AG04449 (cell line): ENCODE measurements at places on chromosomes 3 and 15.

DNA sequence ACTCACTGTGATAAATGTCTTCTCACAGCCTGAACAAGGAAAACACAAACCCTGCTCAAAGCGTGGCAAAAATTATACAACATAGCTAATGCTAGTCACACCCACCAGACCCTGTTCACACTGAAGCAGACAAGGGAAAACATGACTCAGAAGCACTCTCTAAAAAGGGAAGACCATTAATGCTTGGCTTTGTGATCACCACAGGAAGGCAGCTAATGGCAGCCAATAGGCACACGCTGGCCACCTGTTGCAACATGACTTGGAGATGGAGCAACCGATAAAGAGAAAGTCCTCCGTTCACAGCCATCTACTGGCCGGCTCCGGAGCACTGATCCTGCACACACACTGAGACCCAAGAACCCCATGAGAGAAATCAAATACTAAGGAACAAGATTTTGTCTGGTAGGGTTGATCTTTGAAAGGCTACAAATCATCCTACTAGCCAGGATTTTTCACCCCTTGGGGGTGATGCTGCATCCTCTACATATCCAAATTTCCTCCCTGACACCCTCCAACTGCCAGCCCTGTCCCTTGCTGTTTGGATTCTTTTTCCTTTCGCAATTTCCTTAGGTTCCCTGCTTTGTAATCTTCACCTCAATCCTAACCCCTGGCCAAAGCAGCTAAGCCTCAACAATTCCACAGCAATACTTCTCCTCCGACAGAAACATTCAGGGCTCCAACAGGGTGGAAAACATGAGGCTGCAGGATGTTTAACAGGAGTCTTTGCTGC is 3.2 kb downstream of the ZXDC start:
- DNase-seq: peak; percentile 42

- DNase-seq: no peak
Observed at GRCh38 chr3:51394541-51394940, 3.5 kb downstream of the RBM15B start.

- no peak for DNase-seq
Observed at GRCh38 chr15:47991357-47991756, 129.4 kb upstream of the SLC24A5 start.

- no peak for DNase-seq
Observed at GRCh38 chr3:14244521-14245247, 66.1 kb downstream of the LSM3 start.

DNA sequence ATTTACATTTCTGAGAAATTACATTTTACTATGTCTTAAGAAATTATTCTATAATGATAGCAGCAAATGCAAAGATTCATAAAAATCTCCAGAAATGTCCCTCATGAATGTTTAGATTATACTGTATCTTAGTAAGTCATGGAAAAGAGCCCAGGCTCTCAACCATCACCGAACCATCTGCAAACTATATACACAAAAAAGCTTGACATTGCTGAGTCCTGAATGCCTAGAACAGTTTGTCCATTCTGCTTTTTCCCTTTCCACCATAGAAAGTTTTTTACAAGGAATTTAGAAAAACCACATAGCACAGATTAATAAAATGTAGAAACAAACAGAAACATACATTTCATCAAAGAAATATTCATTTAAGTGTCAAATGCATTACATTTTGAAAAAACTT is 83.6 kb downstream of the MYO9A start:
- no peak for DNase-seq

GRCh38 chr3:101732240-101732641 is 7.8 kb downstream of the CEP97 start:
- no peak for DNase-seq

- DNase-seq: no peak
Observed at GRCh38 chr15:60496853-60497252, 17.9 kb upstream of the ICE2 start.

DNA sequence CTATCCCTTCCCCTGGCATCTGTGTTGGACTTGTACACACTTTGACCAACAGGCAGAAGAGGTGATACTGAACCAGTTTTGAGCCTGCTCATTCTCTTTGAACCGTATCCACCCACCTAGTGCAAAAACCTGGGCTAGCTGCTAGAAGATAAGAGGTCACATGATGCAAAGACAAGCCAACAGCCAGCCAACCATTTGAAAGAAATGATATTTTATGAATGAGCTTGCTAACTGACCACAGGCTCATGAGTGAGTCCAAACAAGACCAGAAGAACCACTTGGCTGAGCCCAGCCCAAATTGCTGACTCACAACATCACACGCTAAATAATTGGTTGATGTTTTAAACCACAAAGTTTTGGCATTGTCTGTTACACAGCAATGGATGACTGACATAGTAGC is 74.0 kb upstream of the CTNNB1 start:
- DNase-seq: no peak

DNA sequence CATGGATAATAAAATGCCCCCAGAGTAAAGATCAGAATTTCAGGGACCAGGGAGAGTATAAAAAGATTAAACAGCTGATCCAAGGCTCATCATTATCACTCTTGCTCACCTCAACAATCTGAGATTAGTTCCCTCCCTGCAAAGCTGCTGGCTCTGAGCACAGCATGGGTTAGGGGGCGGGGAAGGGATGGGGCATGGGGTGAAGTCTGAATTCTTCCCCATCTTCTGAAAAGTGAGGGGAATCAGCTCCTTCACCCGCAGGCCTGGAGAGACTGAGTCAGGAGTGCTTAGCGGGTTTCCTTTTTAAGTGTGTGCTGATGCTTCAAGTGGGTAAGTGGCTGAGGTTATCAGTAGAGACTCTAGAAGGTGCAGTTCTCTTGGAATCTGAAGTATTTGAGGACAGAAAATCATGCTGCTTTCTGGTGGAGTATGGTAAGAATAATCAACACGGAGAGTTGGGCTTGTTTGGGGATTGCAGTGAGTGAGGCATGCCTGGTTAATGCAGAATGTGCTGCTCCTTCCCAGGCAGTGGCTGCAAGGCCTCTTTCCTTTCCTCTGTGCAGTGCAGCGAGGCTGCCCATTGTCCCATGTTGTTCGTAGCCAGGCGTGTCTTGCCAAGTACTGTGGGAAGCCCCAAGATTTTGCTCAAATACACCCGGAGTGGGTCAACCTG is 59.2 kb upstream of the TRAK1 start:
- DNase-seq: no peak

DNA sequence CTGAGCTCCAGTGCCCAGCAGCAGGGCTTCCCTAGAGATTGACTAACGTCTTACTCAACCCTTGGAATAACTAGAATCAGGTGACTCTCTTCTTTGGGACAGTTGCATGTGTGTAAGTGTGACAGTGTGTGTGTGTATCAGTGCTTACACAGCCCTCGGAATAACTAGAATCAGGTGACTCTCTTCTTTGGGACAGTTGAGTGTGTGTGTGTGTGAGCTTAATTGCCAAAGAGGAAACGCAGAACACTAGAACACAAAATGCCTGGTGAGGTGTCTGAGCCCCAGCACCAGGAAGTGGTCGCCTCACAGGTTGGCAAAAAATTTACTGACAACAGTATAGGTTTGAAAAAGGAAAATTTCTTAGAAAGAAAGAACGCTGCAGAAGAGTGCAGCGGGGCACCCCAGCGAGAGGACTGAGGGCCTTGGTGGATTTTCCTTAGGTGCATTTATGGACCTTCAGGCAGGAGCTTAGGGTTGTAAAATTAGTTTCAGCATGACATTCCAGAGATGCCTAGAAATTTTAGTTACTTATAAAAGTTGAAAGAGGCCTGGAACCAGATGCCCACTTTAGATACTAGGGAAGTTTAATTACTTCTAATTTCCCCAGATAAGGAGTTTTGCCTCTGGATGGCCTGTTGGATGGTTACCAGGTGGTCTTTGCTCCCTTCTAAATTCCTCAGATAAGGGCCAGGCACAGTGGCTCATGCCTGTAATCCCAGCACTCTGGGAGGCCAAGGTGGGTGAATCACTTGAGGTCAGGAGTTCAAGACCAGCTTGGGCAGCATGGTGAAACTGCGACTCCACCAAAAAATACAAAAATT is 3.7 kb upstream of the WDR82 start:
- DNase-seq: no peak

DNA sequence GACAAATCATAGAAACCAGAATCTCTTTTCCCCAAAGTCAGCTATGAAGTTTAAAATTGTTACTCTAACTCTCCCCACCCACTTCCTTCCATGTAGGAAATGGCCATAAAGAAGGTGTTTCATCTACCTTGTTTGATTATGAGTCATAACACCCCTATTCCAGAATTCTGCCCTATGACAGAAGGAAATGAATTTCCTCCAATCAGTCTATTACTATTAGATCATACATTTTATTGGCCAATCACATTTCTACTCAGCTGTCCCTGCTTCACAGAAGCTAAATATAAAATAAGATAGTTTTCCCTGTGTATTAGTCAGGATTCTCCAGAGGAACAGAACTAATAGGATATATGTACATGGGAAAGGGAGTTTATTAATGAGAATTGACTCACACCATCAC is 102.1 kb downstream of the TGFBR2 start:
- no peak for DNase-seq

DNA sequence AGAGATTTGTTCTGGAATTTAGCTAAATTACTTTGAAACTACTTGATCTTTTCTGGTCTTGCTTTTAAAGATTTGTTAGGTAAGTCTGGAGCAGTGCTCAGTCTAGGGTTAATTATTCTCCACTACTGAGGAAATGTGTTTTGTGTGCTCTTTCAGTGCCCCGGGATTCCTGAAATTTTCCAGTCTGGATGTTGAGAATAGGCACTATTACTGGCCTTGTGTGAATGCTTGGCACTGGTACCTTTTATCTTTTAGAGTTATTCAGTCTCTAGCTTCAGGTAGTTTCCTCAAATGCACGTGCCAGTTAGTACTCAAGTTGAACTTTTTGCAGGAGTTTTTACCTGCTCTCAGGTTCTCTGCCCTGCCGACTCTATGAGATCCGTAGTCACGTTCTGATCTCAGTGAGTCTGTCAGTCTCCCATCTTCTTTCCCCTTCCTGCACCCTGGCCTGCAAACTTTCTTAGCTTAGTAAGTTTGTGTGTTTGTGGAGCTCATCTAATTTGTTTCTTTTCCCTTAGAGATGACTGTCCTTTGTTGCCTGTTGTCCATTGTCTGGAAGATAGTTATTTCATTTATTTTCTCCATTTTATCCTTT is 39.5 kb downstream of the TCF12 start:
- DNase-seq: no peak

- DNase-seq: no peak
Observed at GRCh38 chr3:127889976-127890650, 24.9 kb upstream of the KBTBD12 start.

- no peak for DNase-seq
Observed at GRCh38 chr15:52717924-52718323, 38.7 kb upstream of the ATOSA start.

- DNase-seq: no peak
Observed at GRCh38 chr3:16570113-16570512, 35.1 kb downstream of the DAZL start.

GRCh38 chr15:26773067-26773877 is 406 bp upstream of the GABRB3 start:
- no peak for DNase-seq

- no peak for DNase-seq
Observed at GRCh38 chr15:71186267-71186666, 71.0 kb downstream of the THSD4 start.

GRCh38 chr3:188415196-188415595 is 261.2 kb downstream of the LPP start:
- DNase-seq: no peak

DNA sequence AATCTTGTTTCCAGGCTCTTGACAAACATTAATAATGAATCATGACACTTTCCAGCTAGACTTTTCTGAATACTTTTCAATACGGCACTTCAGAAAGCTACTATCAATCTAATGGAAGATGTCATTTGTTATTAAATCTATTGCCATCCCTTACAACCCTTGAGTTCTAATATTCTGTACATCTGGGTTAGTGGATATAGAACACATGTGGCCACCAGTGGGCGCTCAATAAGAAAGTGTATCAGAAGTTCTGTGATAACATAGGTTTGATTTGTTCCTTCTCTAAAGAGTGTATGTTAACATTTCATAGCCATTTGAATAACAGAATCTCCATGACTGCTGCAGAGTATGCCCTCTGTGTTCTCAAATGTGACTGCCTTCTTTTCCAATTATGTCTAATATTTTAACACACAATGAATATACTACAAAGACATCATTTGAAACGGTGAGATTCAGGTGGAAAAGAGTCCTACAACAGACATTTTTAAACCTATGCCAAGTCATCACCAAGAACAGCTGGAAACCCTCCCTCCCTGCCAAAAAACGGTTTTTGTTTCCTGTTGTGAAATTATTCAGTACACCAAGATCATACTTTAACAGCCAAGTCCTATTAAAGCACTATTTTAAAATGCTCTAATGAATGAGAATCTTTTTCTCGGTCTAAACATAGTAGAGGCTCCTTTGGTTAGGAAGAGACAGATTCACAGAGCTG is 22.2 kb downstream of the ALDH1A2 start:
- DNase-seq: no peak

DNA sequence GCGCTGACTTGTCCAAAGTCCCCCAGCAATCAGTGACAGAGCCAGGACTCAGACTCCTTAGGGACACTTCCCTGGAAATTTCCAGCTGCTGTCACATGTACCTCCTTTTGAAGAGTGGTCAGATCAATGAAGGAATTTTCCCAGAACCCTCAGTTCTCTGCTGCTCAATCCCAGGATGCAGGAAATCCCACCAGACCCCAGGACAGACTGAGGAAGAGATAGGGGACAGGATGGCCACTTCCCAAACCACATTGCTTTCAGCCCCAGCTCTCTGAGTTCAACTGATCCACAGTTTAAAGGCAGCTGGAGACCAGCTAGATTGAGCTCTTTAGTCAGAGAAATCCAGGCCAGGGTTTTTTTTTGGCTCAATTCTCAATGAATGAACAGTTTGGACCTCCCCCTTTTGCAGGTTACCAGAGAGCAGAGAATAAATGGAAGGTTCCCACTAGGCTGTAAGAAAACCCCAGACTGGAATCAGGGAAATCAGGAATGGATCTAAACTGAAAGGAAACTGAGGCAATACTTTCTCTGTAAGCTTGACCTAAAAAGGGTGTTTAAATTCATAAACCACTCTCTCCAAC is 1.5 kb downstream of the CYP1A1 start:
- DNase-seq: no peak
